Substantia nigra (tissue), 51 donors: ENCODE measurements at places on chromosomes 13 and 19.
A peak's percentile ranks its signal among the peaks of the same experiment; 100 is the strongest.

- no peak for DNase-seq
Observed at GRCh38 chr19:34461375-34462100, 20.0 kb upstream of the WTIP start.

GRCh38 chr13:78228940-78229339 lies 310.3 kb upstream of the EDNRB start:
- DNase-seq = no peak

GRCh38 chr19:56654151-56654550 lies 11.2 kb downstream of the SMIM17 start:
- no peak for DNase-seq

DNA sequence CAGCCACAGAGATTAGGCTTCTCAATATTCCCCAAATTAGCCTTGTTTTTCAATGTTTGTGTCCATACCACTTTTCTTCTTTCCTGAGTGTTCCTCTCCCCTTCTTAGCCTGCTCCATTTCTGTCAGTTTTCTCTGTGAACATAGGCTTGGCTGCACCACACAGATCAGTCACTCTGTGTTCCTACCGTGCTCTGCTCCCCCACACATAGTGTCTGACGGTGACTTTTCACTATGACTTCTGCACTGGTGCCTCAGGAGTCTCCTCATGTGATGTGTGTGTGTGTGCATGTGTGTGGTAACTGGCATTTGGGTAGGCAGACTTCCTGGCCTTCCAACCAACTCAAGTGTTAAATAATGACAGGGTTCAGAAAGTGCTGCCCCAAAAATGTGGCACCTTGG lies 47.9 kb upstream of the MYCBP2 start:
- no peak for DNase-seq

GRCh38 chr13:106701771-106702341 lies 133.9 kb upstream of the ARGLU1 start:
- DNase-seq = no peak

DNA sequence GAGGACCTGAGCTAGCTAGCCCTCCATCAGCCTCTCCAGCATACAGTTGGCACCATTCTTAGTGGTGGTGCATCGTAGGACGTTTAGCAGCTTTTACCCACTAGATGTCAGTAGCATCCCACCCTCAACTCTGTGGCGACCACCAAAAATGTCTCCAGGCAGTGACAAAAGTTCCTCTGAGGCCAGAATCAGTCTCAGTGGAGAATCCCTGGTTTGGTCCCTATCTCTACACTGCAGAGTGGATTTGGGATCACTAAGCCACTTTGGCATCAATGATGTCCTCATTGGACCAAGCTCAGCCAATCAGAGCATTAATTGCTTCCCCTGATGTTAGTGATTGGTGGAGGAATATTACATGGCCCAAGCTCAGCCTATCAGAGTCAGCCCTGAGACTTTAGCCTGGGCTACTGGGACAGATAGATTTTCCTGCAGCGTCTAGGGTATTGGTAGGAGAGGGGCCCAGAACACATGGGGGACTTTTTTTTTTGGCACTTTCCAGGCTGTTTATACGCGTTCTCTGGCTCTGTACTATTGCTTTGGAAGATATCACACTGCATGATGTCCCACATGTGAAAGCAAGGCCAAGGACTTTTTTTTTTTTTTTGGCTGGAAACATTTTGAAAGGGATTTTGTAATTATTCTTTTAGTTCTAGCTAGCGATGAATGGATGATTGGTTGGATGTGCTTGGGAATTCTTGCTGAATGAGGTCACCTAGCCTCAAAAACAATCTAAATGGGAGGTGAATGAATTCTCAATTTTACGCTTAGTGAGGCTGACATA lies 7.0 kb downstream of the TMEM221 start:
- DNase-seq = no peak

- DNase-seq = no peak
Observed at GRCh38 chr13:45846681-45847080, 4.9 kb downstream of the SIAH3 start.

DNA sequence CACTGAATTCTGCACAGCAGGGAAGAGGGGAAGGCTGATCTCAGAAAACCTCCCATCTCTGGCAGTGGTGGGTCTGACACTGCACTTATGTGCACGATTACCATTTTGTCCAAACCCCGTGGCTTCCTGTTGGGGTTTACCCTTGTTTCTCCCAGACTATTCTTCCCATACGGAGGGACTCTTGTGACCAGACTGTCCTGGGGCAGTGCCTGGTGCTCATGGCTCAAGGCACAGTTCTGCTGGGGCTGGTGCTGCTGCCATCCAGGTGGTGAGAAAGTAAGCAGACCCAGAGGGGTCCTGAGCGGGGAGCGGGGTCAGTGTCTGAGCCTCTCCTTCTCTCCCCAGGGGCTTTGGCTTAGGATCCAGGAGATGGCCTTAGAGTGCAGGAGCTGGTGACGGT lies 5.1 kb upstream of the SIGLEC9 start:
- no peak for DNase-seq

- no peak for DNase-seq
Observed at GRCh38 chr13:97279913-97280312, 57.8 kb downstream of the MBNL2 start.

- no peak for DNase-seq
Observed at GRCh38 chr13:52808842-52809219, 39.6 kb downstream of the PCDH8 start.

- DNase-seq = no peak
Observed at GRCh38 chr19:17915940-17916593, 16.7 kb upstream of the CCDC124 start.

GRCh38 chr19:52191389-52191788 lies 1.5 kb downstream of the PPP2R1A start:
- no peak for DNase-seq

GRCh38 chr13:37700887-37701286 lies 102.3 kb upstream of the POSTN start:
- no peak for DNase-seq

DNA sequence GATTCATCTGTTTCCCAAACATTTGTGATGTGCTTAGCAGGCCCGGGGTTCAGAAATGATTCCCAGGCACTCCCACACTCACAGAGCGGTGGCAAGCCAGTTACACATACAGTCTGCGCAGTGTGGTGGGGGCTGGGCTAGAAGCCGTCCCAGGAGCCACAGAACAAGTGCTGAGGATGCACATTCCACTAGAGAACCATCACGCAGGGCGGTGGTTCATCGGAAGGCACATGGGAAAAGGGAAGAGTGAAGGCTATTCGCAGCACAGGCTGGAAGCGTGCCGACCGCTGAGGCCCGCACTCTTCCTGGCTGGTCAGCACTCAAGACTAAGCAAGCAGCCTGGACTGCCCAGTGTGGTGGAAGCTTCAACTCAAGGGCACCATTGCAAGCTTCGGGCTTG lies 126.3 kb upstream of the SLC7A1 start:
- no peak for DNase-seq

DNA sequence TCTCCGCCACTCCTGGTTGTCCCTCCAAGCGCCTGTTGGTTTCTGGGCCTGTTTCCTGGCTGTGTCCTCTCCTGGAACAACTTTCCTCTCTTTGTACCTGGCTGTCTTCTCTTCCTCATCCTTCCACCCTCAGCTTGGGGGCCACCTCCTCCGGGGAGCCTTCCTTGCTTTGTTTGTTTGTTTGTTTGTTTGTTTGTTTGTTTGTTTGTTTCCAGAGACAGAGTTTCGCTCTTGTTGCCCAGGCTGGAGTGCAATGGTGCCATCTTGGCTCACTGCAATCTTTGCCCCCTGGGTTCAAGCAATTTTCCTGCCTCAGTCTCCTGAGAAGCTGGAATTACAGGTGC lies 6.6 kb upstream of the TCF3 start:
- DNase-seq = no peak

- peak; percentile 45 for DNase-seq
Observed at GRCh38 chr19:38093587-38093986, 130.4 kb downstream of the DPF1 start.

- no peak for DNase-seq
Observed at GRCh38 chr13:39130301-39130700, 92.0 kb downstream of the NHLRC3 start.

- DNase-seq = peak; percentile 46
Observed at GRCh38 chr19:1279782-1280341, 4.5 kb downstream of the FAM174C start.

DNA sequence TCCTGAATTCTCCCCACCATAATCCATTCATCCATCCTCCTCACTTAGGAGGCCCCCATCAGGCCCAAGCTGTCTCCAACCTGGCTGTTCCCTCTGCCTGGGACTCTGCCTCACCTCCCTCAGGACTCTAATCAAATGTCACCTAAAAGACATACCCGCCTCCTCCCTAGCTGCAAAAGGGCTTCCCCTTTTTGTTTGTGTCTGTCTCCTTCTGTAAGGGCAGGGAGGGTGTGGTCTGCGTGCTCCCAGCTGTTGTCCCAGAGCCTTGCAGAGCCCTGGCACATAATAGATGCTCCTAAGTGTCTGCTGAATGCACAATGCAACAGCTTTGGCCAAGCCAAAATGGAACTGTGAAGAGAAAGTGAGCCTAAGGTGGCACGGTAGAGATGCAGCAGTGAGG lies 4.4 kb downstream of the TRIR start:
- DNase-seq = no peak

DNA sequence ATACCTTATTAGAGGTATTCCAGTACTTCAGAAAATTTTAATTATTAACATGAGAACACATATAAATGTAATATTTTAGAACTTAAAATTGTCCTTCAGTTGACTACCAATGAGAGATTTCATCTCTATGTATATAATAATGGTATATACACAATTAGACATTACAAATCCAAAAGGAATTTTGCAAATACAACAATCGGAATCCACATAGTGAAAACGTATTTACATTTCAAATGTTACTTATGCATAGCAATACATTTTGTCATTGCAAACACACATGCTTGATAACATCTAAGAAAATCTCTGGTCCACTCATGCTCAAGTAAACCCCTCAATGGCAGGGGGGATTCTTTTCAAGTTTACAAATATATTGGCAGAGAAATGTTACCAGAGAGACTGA lies 2345.2 kb downstream of the PCDH9 start:
- DNase-seq = no peak

DNA sequence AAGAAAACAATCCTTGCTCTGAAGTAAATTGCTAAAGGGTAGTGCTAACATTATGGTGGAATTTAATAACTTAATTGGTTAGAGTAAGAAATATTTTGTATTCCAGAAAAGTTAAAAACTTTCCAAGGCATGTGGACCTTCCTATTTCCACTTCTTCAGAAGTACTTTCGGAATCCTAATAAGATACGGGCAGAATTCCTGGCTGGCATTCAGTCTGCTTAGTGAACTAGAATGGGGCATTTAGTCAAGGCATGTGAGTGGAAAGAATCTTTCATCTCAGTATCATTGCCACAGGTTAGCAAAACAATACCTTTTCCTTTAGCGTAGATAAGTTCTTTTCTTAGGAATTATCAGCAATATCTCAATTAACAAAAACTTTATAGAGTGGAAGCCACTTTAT lies 85.1 kb downstream of the TNFRSF19 start:
- DNase-seq = no peak

GRCh38 chr13:43316946-43317353 lies 293.6 kb downstream of the DNAJC15 start:
- DNase-seq = peak; percentile 13

GRCh38 chr13:24254146-24254841 lies 55.1 kb upstream of the C1QTNF9 start:
- DNase-seq = no peak

DNA sequence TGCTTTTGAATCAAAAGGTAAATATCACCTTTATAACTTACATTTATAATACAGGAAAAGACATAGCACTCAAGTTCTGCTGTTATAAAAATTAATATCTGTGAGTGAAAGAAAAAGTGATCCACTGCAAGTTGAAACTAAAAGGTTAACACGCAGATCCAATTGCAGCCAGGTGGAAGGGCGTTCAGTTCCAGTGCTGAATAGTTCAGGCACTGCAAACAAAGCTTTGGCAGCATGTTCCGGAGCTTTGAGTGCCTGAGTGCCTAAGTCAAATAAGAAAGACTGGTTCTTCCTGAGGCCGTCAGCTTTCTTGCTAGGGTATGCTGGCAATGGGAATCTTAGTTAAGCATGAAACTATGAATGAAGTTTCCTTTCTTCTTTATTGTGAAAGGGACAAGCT lies 200.3 kb downstream of the LMO7 start:
- no peak for DNase-seq

DNA sequence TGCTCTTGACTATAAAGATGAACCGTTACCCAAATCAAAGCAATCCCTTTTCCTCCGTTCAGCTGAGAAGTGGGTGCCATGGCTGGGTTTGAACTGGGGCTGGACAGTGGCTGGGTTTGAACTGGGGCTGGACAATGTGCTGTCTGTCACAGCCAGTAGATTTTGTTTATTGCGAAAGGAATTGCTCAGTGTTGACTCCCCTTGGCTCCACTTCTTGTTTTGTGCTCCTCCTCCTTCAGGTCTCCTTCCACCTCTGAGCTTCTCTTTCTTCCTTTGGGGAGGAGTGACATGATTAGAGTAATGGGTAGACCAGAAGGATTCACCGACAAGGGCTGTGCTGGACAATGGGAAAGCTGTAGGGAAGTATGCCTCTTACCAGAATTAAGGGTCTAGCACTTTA lies 19.4 kb upstream of the MBNL2 start:
- no peak for DNase-seq

GRCh38 chr13:36879218-36879938 lies 40.7 kb downstream of the SMAD9 start:
- no peak for DNase-seq

GRCh38 chr19:12641456-12641855 lies 25.1 kb downstream of the MAN2B1 start:
- DNase-seq = no peak
